CD4-positive, alpha-beta T cell treated with Interleukin-12 subunit alpha and Interleukin-12 subunit beta, for 1 hour (primary cell): ENCODE measurements at places on chromosomes 5 and 9.

DNA sequence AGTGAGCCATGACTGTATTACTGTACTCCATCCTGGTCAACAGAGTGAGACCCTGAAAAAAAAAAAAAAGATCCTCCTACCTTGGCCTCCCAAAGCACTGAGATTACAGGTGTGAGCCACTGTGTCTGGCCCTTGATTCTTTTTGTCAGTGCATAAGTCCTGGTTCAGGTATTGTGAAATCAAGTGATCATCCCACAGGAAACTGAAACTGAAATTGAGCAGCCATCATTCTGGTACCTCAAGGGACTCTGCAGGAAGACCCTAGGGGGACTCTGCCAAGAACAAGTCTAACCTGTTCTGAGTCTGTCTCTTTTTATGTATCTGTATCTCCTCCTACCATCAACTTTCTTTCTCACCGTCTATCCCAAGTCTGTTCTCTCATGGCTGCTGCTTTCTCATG lies 1.9 kb upstream of the DCAF10 start:
- DNase-seq: no peak

- no peak for DNase-seq
Observed at GRCh38 chr9:109652112-109652511, 127.9 kb upstream of the PALM2AKAP2 start.

GRCh38 chr5:14675865-14676300 lies 11.4 kb downstream of the OTULIN start:
- DNase-seq: peak; percentile 35

GRCh38 chr9:127664678-127665507 lies 41.9 kb upstream of the CFAP157 start:
- DNase-seq: no peak

DNA sequence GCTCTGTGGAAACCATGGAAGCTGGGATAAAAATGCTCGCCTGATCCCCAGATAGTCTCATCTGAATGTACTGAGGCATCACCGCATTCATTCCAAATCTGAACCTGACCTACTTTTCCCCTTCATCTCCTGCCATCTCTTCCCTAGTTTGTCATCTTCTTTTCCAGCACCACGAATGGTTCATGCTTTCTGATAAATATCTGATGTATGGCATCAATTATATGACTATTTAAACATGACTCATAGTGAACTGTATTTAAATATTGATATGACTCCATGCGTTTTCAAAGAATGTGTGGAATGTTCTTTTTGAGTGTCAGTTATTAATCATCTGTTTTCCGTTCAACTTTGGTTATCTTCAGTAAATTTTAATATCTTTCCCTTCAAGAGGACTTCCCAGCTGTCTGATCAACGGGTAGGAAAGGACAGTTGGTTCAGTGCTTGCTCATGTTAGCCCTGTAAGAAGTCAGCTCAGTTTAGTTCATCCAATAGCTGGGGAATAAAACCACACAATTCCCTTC lies 21.1 kb downstream of the BASP1 start:
- DNase-seq: no peak

DNA sequence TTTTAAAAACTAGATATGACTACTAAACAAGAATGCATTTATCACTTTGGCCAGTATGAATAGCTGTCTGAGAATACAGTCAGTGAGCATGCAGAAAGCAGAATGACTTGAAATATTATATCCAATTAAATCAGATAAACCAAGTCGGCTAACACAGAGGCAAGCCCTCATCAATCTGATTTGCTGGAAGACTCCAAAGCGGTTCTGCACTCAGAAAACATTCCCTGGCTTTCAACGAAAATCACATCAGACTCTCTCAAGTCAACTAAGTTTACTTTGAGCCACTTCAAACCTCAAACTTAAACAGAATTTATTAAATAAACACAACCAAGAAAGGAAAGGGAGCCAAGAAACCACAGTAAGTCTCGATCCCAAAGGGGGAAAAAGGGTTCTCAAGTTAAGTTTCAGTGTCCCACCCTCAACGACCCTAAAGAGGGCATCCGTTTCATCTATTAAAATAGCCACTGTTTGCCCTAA lies 1.4 kb downstream of the MYO10 start:
- no peak for DNase-seq

GRCh38 chr5:171010086-171010485 lies 148.3 kb downstream of the RANBP17 start:
- DNase-seq: no peak

GRCh38 chr9:137117269-137117731 lies 2.8 kb upstream of the DPP7 start:
- no peak for DNase-seq

- no peak for DNase-seq
Observed at GRCh38 chr9:77435688-77436087, 212.4 kb downstream of the GNA14 start.

DNA sequence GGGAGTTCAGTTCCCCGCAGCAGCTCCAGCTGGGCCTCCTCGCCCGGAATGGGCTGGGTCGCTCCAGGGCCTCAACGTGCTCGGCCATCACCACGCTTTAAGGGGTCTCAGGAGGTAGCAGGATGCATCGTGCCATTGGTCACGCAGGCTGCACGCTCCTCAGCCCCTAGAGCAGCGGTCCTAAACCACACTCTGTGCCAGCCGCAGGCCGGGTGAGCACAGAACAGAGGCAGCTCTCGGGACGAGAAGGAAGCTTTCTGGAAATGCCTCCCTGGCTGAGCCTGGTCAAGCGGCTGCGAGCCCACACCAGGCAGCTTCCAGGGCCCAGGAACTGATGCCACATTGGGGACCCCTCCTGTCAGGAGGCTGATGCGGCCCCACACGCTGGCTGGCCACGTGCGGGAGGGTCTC lies 39.3 kb upstream of the LPCAT1 start:
- DNase-seq: no peak

DNA sequence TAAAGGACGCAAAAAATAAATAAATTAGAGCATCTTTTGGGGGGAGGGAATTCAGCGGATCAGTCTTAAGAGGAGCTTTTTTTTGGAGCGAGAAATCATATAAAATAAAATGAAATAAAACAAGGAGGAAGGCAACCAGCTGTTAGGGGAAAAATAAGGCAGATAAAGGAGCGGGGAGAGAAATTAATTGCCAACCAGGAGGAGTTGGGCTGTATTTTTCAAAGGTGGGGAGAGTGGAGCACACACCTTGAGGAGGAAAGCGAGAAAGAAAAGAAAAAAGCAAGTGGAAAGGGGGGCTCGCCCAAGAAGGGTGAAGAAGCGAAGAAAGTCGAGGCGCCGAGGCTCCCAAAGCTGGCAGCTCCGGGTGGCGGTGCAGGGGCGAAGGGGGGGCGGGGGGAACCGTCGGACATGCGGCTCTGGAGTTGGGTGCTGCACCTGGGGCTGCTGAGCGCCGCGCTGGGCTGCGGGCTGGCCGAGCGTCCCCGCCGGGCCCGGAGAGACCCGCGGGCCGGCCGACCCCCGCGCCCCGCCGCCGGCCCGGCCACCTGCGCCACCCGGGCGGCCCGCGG lies at the start of gene PAPPA:
PAPPA (plus strand) TSS at position 27 of the 569 bp plus-strand sequence; CDS start at position 409, 382 bp downstream.
- DNase-seq: no peak

DNA sequence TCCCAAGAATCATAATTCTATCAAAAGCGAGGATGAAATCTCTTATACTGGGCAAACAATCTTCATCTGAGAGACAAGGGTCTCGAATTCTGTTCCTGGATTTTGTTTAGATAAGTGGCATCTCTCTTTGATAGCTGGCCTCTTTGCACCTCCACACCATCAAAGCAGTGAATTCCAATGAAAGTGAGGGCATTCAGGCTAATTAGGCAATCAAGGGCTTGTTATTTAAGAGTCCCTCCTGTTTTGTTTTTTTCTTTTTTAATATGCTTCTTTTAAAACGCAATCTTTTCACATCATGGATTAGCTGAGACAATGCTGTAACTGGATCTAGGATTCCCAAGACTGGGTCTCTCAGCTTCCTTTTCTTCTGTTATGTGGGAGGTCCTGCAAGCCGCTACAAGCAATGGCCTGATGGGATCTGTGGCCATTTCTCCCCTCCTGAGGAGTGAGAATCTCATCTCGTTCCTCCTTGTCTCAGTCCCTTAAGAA lies 67.9 kb downstream of the TNC start:
- no peak for DNase-seq

DNA sequence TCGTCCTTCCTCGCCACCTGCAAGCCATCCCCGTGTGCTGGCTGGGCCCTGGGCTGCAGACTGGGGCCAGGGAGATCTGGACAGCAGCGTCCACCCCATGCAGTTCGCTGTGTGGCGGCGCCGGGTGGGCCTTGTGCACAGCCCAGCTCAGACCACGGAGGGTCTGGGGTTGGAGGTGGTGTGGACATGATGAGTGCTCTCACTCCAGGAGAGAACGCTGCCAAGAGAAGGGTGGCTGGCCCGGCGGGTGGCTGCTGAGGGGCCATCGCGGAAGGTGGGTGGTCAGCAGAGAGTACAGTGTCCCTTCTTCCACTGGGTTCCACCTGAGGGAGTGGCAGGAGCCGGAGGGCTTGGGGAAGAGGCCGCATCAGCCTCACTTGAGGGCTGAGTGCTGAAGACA lies 44.4 kb downstream of the RXRA start:
- no peak for DNase-seq

DNA sequence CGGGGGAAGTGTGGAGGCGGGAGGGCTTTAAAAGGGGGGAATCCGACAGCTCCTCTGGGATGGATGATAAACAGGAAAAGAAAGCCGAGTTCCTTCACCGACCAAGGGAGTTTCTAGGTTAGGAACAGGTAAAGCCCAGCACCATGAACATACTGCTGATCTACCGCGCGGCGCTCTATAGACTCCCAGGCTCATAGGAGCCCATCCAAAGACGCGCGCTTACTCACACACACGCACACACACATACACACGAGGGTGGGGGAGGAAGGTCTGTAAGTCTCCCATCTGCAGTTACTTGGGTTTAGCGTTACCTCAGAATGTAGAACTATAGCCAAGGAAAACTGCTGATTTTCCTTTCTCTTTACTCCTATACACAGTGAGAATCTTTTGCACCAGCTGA lies 2.6 kb upstream of the GABRB2 start:
- DNase-seq: no peak

- DNase-seq: no peak
Observed at GRCh38 chr9:89598926-89599325, 5.9 kb upstream of the GADD45G start.

GRCh38 chr5:95995962-95996489 lies 34.4 kb upstream of the ELL2 start:
- no peak for DNase-seq

DNA sequence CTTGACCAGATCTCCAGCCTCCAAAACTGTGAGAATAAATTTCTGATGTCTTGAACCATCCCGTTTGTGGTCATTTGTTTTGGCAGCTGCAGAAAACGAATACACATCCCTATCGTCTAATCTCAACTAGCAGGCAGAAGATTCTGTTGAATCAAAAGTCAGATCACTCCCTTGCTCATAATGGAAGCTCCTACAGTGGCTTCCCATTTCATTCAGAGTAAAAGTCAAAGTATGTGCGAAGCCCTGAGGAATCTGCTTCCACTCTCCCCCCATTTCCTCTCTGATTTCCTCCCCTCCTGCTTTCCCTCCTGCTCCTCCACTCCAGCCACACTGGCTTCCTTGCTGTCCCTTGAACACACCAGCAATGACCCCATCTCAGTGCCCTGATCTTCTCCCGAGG lies 34.8 kb upstream of the SPOCK1 start:
- no peak for DNase-seq

- no peak for DNase-seq
Observed at GRCh38 chr9:97958812-97959511, 21.0 kb upstream of the HEMGN start.

GRCh38 chr5:39423331-39423751 lies 1.4 kb downstream of the DAB2 start:
- DNase-seq: no peak

- no peak for DNase-seq
Observed at GRCh38 chr5:14109041-14109747, 33.9 kb upstream of the TRIO start.

- DNase-seq: no peak
Observed at GRCh38 chr9:135381762-135382310, 97.7 kb upstream of the PPP1R26 start.

- DNase-seq: no peak
Observed at GRCh38 chr5:133840168-133840567, 128.3 kb downstream of the C5orf15 start.

- DNase-seq: no peak
Observed at GRCh38 chr5:58571501-58571900, 11.4 kb upstream of the RAB3C start.

GRCh38 chr5:89064054-89064453 lies 181.1 kb upstream of the MEF2C start:
- DNase-seq: no peak

DNA sequence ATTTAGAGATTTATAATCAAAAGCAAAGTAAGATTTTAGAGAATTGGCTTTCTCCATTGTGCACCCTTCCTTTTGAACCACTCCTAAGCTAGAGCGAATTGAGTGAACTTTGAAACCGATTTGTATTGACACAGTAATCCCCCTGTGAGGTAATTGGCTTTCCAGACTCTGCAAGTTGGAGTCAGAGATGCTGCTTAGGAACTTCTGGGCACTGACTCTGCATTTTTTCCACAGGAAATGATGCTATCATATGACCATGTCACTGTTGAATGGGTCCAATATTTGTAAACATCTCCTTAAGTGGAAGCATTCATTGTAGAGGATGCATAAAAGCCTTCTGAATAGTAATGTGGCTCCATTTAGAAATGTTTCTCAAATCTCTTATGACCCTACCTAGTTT lies 394.4 kb upstream of the ZNF608 start:
- DNase-seq: no peak

GRCh38 chr5:14257995-14258403 lies 114.9 kb downstream of the TRIO start:
- DNase-seq: no peak

- peak; percentile 9 for DNase-seq
Observed at GRCh38 chr9:121271368-121272341, 3.7 kb downstream of the GSN start.

- no peak for DNase-seq
Observed at GRCh38 chr5:59506285-59506877, 387.1 kb downstream of the PDE4D start.

GRCh38 chr9:17635115-17635890 lies 56.4 kb downstream of the SH3GL2 start:
- no peak for DNase-seq

DNA sequence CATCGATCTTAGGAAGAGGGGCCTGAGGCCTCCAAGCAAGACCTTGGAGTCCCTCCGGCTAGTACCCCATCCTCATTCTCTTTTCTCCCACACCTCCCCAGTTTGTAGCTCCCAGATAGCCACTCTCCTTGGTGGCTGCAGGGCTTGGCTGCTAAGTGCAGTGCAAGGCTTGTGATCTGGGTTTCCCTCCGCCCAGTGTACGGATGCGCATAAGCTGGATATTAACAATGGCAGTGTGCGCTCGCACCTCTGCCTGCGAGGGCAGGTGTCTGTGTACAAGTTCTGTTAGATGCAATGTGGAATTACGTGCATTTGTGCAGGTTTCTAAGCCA lies 71.0 kb upstream of the TBCA start:
- no peak for DNase-seq

GRCh38 chr9:36888551-36888950 lies 145.5 kb downstream of the PAX5 start:
- DNase-seq: no peak

DNA sequence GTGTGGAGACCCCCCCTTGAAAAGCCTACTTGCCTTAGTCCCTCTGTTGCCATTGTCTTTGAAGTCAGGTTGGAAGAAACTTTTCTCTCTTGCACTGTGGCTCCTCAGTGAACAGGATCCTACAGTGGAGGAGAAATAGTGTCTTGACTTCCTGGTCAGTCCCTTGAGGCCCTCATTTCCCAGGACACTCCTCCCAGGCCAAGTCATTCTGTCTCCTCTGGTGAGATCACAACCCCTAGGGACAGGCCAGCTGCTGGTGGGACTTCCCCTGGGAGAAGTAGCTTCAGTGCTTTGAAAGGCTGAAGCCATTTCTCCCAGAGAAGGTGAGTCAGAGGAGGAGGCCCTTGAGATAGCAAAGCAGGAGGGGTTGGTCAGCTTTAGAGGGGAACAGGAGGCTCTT lies 10.1 kb upstream of the GRIA1 start:
- DNase-seq: no peak

GRCh38 chr5:122999947-123000563 lies 36.5 kb downstream of the PPIC start:
- peak; percentile 19 for DNase-seq
